ENCODE measurements at places on chromosomes 2 and 18. TPM values are rescaled to one million over a fixed set of nuclear protein-coding genes. Genes with fewer than 3 reads are reported as not detected.

Gene ZNF519
- total RNA-seq = 54.6 TPM

GRCh38 chr2:112623913-112624777 lies 21.6 kb upstream of the SLC20A1 start:
- no peak overlapping the region for H3K27ac ChIP-seq
- no peaks in the 10 kb centered on the region for H3K36me3 ChIP-seq
- no peak overlapping the region for H3K4me3 ChIP-seq
- no peaks in the 10 kb centered on the region for H3K27me3 ChIP-seq
- DNase-seq = no peak

Gene TXNL1
- total RNA-seq = 73.6 TPM

GRCh38 chr18:48502906-48503305 lies 35.9 kb upstream of the CTIF start:
- no peak overlapping the region for H3K27ac ChIP-seq
- H3K4me3 ChIP-seq = no peak overlapping the region
- no peaks in the 10 kb centered on the region for H3K27me3 ChIP-seq
- no peaks in the 10 kb centered on the region for H3K4me1 ChIP-seq

Gene FAM124B
- 6.8 TPM for total RNA-seq

Gene LCT
- not detected for total RNA-seq

DNA sequence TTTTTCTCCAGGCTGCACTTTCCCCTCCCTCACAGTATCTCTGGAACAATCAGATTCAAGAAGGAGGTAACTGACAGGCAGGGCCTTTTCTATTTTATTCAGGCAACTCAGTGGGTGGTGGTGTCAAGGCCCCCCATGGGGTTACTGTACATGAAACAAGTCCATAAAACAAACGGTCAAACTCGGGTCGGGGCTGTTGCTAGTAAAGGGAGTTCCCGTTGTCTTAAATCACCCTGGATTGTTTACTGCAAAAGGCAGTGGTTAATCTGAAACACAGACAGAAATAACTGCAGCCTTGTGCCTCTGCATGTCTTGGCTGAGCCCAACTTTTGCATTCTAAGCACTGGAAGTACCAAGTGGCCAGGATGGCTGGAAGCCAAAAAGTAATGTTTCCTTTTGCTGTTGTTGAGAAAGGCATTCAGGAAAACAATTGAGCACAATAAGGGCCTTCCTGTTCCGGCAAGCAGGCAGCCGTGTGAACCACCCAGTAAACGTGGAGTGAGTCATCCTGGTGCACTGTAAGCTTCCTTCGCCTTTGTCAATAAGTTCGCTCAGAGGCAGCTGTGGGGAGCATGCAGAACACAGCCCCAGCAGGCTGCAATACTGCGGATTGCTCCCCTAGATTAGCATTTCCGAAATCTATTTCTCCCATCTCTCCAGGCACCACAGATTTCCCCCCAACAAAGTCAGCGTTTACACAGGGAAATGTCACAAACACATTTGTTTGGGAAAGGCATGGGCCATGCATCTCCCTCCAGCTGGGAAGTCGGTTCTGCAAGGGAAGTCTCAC lies 149.6 kb downstream of the IRS1 start:
- H3K4me1 ChIP-seq = no peaks in the 10 kb centered on the region
- peak; percentile 78 for DNase-seq
- no peaks in the 10 kb centered on the region for H3K27me3 ChIP-seq
- H3K36me3 ChIP-seq = no peaks in the 10 kb centered on the region
- no peak overlapping the region for H3K4me3 ChIP-seq

- no peaks in the 10 kb centered on the region for H3K36me3 ChIP-seq
- H3K27me3 ChIP-seq = no peaks in the 10 kb centered on the region
- H3K4me1 ChIP-seq = no peaks in the 10 kb centered on the region
- DNase-seq = no peak
- H3K4me3 ChIP-seq = no peak overlapping the region
- no peak overlapping the region for H3K27ac ChIP-seq
Observed at GRCh38 chr2:104539649-104540048, 314.3 kb upstream of the POU3F3 start.

Data from GM23338 (cell line).